Placental epithelial cell (primary cell): ENCODE measurements at places on chromosomes 4 and X. TPM values are rescaled to one million over a fixed set of nuclear protein-coding genes. Genes with fewer than 3 reads are reported as not detected.

The PPP4R3C gene
- not detected in 2 replicates for total RNA-seq

The MAGEA11 gene
- total RNA-seq = not detected in 2 replicates

The KCNIP4 gene
- 3.1 TPM in 2 replicates for total RNA-seq

The SLC49A3 gene
- 1.1 and 3.9 TPM in 2 replicates for total RNA-seq

The CCDC110 gene
- total RNA-seq = 0.11 and 0.39 TPM in 2 replicates

The SPARCL1 gene
- total RNA-seq = not detected in 2 replicates

The PPP1R2C gene
- total RNA-seq = not detected in 2 replicates
